ENCODE measurements at places on chromosomes 1 and 21.
A peak's percentile ranks its signal among the peaks of the same experiment; 100 is the strongest.

DNA sequence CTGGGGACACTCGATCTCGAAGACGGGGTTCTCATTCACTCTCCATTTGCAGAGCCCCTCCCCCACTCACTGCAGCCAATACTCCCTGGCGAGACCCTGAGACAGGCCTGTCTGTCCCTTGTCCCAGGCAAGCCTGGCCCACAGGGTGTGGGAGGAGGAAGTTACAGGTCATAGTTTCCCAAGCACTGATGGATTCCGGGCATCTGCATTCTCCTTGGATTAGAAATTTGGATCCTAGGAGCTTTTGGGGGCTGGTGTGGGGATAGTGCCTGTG, 11.3 kb downstream of the WNT3A start:
- no peak for DNase-seq

DNA sequence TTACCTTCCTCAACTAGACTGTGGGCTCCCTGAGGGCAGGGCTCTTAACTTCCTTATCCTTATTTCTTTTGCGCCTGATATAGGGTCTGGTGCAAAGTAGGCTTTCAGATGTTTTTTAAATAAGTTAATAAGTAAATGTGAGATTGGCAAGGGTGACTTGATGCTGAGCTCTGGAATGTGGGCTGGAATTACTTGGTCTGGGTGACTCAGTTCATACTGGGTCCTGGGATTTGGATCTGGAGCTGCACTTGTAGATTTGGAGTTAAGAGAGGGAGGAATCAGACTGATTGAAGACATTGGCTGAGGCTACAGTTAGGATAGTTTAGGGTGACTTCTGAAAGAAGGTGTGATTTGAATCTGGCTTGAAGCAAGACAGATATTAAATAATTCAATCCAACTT, 190.9 kb downstream of the GIPC2 start:
- DNase-seq, result no peak

GRCh38 chr1:108551137-108551862, 8.6 kb upstream of the EEIG2 start:
- no peak for DNase-seq

DNA sequence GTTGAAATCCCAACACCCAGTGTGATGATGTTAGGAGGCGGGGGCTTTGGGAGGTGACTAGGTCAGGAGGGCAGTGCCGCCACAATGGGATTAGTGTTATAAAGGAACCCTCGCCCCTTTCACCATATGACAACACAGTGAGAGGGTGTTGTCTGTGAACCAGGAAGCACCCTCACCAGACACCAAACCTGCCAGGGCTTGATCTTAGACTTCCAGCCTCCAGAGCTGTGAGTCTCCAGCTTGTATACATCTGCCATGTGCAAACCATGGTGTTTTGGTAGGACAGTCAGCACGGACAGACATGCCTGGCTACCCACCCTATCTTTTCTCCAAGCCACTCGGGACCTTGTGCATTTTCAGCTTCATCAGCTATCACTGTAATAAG, 4.0 kb downstream of the TRIM11 start:
- DNase-seq, result no peak

- no peak for DNase-seq
These were observed 7.7 kb upstream of the ECE1 start for GRCh38 chr1:21297975-21298374.

DNA sequence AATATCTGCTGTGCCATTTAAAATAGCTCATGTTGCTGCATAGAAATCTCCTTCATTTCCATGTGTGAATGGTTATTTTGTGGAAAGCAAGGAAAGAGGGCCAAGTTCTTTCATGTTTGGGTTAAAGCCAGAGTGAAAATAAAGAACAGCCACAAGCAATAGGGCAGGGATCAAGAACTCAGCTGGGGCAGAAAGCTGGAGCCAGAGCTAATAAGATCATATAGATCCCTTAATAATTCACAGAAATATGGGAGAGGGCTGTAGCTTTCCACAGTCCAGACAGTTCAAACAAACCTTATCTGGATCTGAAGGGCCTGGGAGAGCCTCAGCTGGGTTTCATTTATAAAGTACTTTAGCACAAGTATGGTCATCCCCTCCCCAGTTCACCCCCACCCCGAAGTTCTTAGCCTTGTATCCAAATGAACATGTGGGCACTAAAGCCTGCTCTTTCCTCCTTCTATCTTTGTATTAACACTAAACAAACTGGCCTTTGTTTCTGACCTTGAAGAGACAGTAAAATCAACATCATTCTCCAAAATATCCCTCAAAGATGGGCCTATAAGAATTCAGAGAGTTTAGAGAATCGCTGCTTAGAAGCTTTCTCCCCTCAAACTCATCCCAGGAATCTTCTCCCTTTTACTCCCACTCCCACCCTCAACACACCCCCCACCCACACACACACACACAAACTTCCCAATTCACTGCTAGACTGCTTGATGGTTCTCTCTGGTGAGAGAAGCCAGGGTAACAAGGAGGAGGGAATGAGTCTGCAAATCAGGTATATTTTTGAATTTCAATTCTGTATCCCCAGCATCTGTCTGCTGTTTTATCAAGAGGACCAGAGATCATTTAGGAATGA, 41.7 kb downstream of the UTP25 start:
- no peak for DNase-seq

DNA sequence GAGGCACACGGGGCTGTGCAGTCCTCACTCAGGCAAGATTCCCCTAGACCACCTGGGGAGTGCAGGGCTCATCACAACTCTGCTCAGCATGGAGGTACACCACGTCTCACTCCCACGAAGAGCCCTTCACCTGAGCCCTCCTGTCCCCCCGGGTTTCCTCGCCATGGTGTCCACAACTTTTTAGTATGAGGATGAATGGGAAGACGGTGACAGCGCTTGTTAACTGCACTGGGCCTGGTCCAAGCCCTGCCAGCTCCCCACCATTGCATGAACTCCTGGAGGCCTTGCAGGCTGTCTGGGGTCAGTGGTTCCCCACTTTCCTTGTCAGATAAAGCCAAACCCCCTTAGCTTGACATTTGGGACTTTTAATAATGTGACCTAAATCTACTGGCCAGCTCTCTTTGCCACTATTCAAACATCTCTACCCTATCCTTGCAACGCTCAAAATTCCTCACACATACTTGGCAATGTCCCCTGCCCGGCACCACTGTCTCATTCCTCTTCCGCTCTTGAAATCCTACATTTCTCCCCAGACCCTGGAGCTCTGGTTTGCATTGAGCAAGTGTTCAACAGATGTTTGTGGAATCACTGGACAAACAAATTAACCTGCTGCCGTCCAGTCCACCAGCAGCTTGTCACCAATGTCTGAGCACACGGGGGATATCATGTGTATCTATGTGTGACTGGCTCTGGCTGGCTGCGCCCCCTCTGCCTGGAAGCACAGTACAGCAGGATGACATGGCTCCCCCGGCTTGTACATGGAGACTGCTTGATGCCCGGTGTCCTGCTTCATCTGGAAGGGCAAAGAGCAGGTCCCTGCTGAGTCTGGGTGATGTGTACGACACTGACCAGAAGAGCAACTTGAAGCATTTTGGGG, 11.2 kb downstream of the TMEM9 start:
- DNase-seq, result no peak

GRCh38 chr21:17903929-17904639, 84.9 kb upstream of the C21orf91 start:
- DNase-seq, result no peak

DNA sequence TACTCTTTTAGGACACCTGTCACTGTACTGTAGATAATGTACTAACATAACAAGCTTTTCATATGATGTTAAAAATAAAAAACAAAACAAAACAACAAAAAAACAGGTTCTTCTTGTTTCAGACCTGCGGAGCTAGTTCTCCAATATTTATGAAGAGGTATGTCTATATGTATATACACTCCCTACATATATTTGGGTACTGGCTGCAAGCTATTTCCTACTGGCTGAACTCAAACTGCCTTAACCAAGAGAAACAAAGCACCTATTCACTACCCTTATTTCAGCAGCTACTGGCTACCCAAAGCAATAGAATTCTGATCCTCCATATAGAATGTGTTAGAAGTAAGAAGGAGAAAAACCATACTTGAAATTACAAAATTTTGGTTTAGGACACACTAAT, 73.5 kb downstream of the ABL2 start:
- DNase-seq, result no peak

GRCh38 chr1:102970496-102971078, 137.7 kb downstream of the COL11A1 start:
- no peak for DNase-seq

- DNase-seq, result no peak
These were observed 8.4 kb downstream of the QSOX1 start for GRCh38 chr1:180163041-180163440.

GRCh38 chr1:146051452-146051851, 29.9 kb upstream of the HJV start:
- DNase-seq, result no peak

- no peak for DNase-seq
These were observed 213.8 kb downstream of the SIPA1L2 start for GRCh38 chr1:232416026-232416568.

DNA sequence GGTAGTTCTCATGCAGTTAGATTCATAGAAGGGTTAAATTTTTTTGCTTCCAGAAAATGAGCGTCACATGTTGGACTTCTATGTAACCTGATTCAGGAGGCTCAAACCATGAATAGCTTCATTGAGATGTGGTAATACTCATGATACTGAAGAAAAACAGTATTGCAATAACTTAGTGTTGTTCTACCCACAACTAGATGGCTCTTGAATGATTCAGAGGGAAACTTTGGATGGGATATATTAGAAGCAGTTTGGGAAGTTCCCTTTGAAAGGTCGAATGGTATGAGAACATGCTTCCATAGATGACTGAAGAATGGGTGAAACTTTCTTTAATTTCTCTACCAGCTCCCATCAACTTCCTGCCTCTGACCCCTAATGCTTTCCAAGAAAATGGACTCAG, 211.7 kb upstream of the PTGFR start:
- no peak for DNase-seq

- no peak for DNase-seq
These were observed 75.3 kb downstream of the S1PR1 start for GRCh38 chr1:101312147-101312546.

DNA sequence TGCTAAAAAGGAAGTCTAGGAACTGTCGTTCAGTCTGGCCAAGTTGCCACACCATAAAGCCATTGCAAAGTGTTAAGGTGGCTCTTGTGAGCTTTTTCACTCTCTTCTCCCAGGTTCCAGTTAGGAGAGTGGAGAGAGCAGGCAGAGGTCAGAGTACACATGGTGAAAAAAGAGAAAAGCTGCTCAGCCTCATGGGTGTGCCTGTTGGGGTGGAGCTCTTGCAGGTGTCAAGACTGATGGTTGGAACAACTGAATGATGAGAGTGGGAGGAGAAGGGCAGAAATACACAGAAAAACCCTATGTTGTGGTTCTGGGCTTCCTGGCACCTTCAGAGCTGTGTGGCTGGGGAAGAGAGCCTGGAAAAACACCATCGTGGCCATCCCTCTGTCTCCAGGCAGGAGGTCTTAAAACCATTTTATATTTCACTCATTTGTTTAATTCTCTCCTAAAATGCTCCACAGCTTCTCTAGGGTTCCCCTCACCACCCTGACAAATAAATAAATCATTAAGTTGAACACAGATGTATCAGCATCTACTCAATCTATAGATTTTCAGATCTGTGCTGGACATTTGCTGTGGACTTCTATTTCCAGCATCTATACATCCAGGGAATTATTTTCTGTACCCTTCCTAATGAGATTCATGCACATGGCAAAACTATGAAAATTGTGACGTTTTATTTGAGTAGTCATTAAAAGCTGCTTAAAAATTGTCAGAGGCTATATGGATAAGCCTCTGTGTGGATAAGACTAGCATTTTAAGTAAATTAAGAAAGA, 17.5 kb downstream of the UBASH3A start:
- DNase-seq, result no peak

DNA sequence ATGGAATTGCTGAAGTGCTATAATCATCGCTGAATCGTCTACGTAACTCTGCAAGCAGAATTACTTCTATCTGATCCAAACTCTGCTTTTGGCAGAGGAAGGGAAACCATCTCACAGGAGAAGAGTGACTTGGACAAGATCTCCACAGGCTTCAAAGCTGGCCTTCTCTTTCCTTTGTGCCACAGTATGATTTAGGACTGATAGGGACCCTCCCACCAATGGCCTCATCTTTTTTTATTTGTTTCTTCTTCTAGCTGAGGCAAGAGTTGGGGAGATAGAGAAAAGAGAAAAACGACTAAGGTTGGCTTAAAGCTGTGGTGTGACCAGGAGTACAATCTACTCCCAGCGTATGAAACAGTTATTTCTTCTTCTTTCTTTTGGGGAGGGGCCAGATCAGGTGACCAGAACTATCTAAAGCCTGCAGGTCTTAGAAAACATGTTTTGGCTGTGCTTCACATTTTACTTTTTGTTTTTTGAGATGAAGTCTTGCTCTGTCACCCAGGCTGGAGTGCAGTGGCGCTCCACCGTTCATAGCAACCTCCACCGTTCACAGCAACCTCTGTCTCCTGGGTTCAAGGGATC, 35.0 kb downstream of the ZNF496 start:
- no peak for DNase-seq

DNA sequence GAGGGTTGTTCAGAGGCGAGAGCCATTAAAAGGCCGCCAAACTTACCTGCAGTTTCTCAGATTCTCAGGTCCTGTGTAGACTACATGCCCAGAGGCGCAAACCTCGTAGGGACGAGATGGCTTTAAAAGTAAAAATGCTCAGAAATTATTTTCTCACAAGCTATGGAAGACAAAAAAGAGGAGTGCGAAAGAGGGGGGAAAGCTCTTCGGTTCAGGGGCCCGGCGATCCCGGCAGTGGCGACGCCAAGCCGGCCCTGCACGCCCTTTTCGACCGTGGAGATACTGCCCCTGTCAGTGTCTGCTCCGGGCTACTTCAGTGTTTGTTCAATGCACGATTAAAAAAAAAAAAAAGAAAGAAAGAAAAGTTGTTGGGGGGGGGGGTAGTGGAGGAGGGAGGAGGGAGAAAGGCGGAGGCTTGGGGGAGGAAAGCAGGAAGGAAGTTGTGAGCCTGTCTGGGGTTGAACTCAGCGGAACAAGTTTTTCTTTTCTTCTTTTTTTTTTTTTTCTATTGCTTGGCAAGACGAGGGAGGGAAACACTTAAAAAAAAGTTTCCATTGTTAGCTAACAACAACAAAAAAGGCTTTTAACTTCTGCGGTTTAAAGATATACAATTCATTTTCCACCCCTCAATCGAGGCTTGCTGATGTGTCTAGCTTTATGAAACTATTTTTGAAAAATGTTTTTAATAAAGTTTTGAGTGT, at the start of gene ITPKB:
Gene ITPKB, minus strand, starts transcription at position 288 of the 701 bp plus-strand sequence. CDS start 1,824 bp downstream, outside the sequence.
- peak; percentile 45 for DNase-seq

DNA sequence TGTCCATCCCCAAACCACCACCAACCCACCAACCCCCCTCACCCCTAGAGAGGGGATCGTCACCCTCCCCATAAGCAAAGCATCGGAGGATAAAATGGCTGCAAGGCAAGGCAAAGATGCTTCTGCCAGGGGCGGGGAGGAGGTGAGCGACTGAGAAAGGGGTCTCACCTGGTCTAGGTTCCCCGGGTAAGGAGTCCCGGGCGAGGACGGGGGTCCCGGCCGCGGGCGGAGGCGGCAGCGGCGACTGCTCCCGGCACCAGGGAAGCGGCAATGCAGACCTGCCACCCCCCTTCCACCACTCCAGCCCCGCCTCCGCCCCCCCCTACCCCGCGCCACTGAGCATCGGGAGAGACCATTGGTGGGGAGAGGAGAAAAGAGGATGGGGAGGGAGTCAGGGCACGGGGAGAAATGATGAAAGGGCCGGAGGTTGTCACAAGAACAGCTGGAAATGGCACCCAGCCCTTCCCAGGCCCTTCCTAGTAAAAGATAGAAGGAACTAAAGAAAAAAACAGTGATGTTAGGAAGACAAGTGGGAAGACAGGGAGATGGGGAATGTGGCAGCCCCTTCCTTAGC, at the start of gene SV2A:
Gene SV2A, minus strand, starts transcription at position 274 of the 574 bp plus-strand sequence. CDS start 4,004 bp downstream, outside the sequence.
- peak; percentile 14 for DNase-seq

- no peak for DNase-seq
These were observed 258.3 kb upstream of the SGIP1 start for GRCh38 chr1:66275601-66276023.

- no peak for DNase-seq
These were observed 14.0 kb downstream of the HSD3B2 start for GRCh38 chr1:119428991-119429390.

Measured in stimulated activated CD8-positive, alpha-beta memory T cell treated with anti-CD3 and anti-CD28 coated beads, Interleukin-4, amount 100 ng/mL, for 4 hours (primary cell).